ENCODE measurements at places on chromosomes 5 and 9.

DNA sequence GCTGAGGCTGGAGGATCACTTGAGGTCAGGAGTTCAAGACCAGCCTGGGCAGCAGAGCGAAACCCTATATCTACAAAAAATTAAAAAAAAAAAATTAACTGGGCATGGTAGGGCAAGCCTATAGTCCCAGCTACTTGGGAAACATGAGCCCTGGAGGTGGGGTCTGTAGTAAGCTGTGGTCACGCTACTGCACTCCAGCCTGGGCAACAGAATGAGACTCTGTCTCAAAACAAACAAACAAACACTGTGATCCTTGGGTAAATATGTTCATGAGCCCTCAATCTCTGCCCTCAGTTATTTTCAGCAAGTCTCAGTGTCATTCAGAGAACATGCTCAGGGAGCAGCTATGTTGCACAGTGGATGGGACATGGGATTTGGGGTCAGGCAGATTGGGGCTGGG lies 76.2 kb downstream of the PTTG1 start:
- DNase-seq = no peak

GRCh38 chr5:171622010-171622409 lies 163.6 kb upstream of the SMIM23 start:
- DNase-seq = no peak

DNA sequence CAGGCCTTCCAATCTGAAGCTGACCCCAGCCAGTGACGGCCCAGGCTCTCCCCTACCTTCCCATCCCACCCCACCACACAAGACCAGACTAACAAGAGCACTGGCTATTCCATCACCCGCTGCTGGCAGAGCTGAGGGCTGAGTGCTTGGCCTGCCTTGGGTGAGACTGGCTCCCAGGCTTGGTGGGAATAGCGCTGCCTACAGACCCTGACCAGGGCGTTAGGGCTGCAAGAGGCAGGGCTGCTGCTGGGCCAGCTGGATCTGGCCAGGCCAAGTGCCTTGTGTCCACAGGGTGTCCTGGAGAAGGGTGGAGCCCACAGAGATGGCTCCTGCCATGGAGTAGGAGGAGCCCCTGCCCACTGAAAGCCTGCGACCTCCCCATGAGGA lies 31.6 kb upstream of the ANGPTL2 start:
- DNase-seq = no peak

DNA sequence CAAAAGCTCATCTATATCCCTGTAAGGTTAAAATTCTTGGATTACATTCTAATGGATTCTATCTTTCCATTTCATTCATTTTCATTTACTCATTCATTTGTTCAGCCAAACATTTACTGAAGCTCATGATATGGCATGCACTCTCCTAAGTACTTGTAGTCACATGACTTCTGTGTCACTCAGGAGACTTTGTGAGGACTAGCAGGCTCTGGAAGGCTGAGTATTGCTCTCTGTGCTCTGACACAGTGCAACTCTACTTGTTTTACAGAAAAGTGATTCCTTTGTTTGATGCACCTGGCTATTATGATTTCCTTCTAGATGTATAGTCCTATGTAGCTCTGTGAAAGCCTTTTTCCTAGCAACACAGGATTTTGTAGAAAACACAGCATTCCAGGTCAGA lies 53.0 kb downstream of the YIPF5 start:
- no peak for DNase-seq

GRCh38 chr5:133525126-133525525 lies 87.2 kb downstream of the FSTL4 start:
- no peak for DNase-seq

GRCh38 chr5:146624179-146624578 lies 108.2 kb upstream of the GPR151 start:
- DNase-seq = no peak

DNA sequence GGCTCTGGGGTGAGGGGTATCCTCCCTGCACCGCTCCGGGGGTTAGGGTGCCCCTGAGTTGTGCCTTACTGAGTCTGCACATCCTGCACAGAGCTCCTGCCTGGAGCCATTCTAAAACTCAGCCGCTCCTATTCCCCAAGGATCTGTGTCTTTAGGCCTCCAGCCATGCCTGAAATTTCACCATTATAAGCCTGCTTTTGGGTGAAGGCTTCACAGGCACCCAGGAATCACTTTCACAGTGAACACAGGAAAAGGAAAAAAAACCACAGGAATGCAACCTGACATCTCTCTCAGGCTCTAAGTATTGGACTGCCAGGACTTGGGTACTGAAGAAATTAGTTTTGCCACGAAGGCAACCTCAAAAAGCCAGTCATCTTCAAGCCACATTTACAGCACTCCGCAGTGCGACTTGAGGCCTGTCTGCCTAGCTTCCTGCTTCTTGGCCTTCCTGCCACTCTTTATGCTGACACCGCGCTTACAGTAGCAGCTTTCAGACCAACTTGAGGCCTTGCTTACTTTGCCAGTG lies 30.9 kb downstream of the GALNT10 start:
- peak; percentile 65 for DNase-seq

DNA sequence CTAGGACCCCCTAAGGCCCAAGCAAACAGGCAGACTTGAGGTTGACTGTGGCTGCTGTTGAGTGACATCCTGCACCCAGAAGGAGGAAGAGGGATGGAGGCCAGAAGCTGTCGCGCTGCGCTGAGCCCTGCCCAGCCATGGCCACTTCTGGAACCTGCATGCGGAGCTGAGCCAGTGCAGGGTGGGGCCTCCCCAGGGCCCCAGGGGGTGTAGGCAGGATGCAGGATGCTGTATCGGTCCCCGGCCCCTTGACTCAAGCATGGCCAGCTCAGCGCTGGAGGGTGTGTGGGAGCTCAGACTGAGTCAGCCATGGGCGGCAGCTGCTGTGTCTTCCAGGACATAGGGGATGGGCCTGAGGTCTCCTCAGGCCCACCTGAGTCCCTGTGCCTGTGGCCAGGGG lies 26.9 kb downstream of the GLT6D1 start:
- no peak for DNase-seq

GRCh38 chr5:143318270-143318669 lies 85.2 kb downstream of the NR3C1 start:
- DNase-seq = no peak

DNA sequence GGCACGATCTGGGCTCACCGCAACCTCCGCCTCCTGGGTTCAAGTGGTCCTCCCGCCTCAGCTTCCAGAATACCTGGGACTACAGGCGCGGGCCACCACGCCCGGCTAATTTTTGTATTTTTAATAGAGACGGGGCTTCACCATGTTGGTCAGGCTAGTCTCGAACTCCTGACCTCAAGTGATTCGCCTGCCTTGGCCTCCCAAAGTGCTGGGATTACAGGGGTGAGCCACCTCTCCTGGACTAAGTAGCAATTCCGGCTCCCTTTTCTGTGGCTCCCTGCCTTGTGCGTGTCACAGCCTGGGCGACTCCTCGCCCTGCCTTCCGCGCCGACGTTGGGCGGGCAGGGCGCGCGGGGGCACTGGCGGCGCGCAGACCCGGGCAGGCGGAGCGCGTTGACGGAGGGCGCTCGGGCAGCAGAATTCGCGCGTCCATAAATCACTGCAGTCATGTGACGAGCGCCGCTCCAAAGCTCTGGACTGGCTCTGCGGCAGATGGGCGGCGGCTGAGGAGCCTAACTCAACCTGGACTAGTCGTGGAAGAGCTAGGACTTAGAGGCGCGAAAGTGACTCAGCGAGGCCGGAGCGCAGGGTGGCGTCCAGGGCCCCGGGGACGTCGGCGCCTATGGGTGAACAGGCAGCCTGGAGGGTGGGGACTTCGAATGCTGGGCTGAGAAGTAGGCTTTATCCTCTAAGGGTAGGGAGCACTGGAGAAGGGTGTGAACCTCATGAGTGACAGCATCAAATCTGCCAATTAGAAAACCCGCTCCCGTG lies 1.4 kb upstream of the CIZ1 start:
- DNase-seq = peak; percentile 87

- DNase-seq = no peak
Observed at GRCh38 chr9:121447321-121447834, 52.3 kb downstream of the GGTA1 start.

- DNase-seq = no peak
Observed at GRCh38 chr9:89555451-89556375, 49.1 kb upstream of the GADD45G start.

DNA sequence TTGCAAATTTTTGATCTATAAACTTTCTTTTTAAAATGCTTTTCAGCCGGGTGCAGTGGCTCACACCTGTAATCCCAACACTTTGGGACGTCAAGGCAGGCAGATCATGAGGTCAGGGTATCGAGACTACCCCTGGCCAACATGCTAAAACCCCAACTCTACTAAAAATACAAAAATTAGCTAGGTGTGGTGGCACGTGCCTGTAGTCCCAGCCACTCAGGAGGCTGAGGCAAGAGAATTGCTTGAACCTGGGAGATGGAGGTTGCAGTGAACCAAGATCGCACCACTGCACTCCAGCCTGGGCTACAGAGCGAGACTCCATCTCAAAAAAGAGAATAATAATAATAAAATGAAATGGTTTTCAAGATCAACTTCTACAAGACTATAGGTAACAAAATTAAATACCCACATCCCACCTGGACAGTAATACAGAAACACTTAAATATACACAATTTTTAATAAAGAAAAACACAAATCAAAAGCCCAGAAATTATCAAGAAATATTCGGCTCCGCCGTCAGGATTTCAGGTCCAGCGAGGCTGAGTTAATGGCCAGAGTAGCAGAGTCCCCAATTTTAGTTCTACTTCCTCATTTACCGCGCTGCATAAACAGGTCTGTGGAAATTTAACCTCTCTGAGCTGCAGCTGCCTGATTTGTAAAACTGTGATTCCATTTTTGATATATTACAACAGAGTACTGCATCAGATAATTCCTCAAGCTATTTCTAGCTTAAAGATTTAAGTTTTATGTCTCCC lies 4.0 kb downstream of the TUT7 start:
- DNase-seq = no peak

DNA sequence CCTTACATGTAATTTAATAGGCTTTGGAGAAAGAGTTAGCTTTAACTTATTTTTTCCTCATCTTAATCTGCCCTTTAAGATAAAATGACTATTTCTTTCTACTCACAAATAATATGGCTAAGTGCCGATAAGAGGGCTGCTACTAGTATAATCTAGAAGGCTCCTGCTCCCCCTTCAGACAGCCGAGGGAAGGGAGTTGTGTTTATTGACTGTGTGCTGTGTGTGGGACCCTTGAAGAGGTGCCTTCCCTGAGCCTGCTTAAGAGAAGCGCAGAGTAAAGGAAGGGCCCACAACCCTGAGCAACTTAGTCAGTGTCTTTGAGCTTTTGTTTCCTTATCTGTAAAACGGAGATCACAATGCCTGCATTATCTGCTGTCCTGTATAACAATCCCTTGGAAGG lies 28.1 kb upstream of the CKMT2 start:
- no peak for DNase-seq

DNA sequence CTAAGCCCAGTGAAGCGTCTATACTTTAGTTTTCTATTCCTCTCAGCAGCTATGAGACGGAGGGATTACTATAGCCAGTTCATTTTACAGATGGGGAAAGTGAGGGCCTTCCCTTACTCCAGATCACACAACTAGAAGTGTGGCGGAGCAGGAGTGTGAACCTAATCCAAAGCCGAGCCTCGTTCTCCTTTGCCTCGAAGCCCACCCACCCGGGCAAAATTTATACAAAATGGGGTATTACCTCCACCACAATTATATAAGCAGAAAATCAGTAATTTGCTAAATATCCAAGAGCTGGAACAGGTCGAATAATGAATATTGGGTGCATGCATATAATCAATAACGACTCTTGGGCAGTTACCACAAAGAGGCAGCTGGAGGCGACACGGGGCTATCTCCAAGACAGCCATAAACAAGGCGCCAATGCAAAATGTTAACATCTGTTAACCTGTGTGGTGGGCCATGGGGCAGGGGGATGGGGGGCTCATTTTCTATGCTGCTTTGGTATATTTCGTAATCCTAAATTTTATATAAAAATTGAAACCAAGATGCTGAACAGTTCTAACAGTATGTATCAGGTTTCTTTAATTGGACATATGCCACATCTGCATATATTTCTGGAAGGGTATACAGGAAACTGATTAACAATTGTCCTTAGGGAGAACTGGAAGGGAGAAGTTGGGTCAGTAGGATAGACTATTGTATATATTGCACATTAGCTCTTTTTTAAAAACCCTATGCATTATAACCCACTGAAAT lies 1.2 kb upstream of the RNF44 start:
- no peak for DNase-seq

DNA sequence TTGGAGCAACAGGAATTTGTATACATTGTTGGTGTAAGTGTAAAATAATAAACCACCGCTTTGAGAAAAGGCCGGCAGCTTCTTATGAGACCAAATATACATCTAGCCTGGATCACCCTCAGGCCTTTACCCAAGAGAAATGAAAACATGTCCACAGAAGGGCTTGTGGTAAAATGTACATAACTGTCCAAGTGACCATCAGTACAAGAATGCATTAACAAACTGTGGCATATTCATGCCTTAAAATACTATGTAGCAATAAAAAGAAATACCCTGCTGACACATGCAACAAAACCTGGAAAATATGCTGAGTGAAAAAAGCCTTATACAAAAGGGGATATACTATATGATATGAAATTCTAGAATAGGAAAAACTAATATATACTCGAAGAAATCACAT lies 311.9 kb upstream of the TRPC7 start:
- DNase-seq = no peak

GRCh38 chr9:81224166-81225081 lies 464.9 kb downstream of the TLE1 start:
- no peak for DNase-seq

DNA sequence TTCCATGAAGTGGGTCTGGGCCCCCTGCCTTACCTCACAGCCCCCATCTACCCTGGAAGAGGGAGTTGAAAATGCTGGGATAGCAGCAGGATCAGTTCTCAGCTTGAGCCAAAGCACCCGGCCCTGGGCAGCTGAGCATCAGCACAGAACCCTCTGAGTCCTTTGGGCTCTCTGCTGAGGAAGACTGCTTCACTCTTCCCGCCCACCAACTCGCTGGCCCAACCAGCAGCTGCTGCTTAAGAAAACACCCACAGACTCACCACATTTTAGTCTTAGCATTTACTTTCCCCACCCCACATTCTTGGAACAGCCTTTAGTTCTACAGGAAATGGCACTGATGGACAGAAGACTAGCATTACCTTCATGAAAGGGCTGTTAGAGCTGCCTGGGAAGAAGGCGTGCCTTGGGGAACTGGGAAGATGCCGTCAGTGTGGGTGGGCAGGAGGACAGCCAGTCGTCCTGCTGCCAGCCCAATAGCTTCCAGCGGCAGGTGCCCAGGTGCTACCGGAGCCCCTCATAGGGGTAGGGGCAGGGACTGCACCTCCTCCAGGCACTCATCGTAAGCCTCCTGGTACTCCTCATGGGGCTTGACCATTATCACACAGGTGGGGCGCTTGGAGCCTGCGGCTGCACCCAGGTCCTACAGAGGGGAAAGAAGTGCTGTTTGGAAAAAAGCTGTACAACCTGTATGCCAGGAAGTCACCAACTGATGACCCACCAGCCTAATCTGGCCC lies 4.3 kb downstream of the NHP2 start:
- no peak for DNase-seq

GRCh38 chr5:77776554-77777206 lies 541 bp upstream of the TBCA start:
- DNase-seq = no peak

DNA sequence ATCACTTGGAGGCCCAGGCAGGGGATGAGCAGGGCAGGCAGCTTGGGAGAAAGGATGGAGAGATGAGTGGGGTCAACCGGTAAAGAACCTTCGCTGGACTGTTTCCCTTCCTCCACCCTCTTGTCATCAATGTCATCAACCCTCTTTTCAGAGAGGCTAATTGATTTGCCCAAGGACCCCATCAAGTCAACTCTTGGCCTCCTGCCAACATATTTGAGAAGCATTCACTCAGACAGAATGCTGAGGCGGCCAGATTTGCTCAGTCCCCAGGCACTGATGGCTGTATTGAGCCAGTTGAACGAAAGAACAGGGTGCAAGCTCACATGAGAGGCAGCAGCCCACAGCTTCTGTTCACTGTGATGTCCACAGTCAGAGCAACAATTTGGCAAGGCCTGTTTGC lies 193.5 kb downstream of the RFK start:
- no peak for DNase-seq
